Natural killer cell (primary cell): ENCODE measurements at places on chromosomes 2 and 18. TPM values are rescaled to one million over a fixed set of nuclear protein-coding genes. Genes with fewer than 3 reads are reported as not detected.
A peak's percentile ranks its signal among the peaks of the same experiment; 100 is the strongest.

ALPI gene
- not detected for total RNA-seq

UGT1A9 gene
- total RNA-seq = not detected

NEU4 gene
- total RNA-seq = 0.39 TPM

ACTG2 gene
- total RNA-seq = not detected

DCDC2C gene
- not detected for total RNA-seq

RTP5 gene
- total RNA-seq = 0.47 TPM

KRTCAP3 gene
- total RNA-seq = 5.1 TPM

SLC38A11 gene
- not detected for total RNA-seq

ATG16L1 gene
- 106 TPM for total RNA-seq

DNA sequence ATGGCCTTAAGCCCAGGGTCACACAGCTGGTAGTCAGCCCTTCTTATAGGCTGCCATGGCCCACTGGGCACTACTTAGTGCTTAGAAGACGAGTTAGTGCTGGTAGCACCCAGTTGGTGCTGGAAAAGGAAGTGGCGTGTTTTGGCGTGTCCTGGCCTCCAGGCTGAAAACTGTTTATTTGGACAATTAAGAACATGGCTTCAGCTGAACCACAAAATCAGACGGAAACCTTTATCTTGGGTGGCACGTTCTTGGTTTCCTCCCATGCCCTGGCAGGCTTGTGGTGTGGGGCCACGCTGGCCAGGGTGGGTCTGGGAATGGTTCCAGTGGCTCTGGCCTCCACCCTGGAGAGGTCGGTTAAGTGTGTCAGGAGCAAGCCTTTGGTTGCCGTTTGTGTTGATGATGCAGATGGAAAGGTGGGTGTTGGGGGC, 141.5 kb upstream of the HAAO start:
- H3K27me3 ChIP-seq = no peaks in the 10 kb centered on the region
- peak overlapping the region; percentile 22 for H3K27ac ChIP-seq
- no peaks in the 10 kb centered on the region for H3K36me3 ChIP-seq
- H3K4me3 ChIP-seq = no peak overlapping the region
- peaks cover 32% of the 10 kb centered on the region for H3K4me1 ChIP-seq
- no peak for DNase-seq

GRCh38 chr2:75606761-75607399, 39.7 kb upstream of the MRPL19 start:
- no peak for DNase-seq
- no peak overlapping the region for H3K4me3 ChIP-seq
- no peak overlapping the region for H3K27ac ChIP-seq
- H3K4me1 ChIP-seq = peaks cover 4% of the 10 kb centered on the region
- H3K36me3 ChIP-seq = no peaks in the 10 kb centered on the region

DNA sequence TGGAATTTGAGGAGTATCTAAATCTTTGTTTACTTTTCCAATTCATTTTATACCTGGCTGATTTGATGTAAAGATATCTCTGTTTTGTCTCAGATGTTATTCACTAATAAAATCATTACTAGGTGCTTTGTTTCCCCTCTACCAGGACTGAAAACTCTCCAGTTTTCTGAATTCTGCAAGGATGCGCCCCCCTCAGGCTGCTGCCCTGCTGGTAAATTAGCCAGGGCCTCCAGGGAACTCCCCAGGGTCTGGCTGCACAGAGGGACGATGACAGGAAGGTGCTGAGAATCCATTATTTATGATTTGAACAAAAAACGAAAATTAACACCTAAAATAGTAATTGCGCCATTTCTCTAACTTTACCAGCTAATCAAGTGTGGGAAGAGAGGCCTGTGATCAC, 541.2 kb upstream of the POU3F3 start:
- H3K27ac ChIP-seq = no peak overlapping the region
- H3K27me3 ChIP-seq = no peaks in the 10 kb centered on the region
- no peak for DNase-seq

- DNase-seq = no peak
- H3K4me3 ChIP-seq = no peak overlapping the region
- H3K27ac ChIP-seq = no peak overlapping the region
- H3K4me1 ChIP-seq = no peaks in the 10 kb centered on the region
- H3K36me3 ChIP-seq = no peaks in the 10 kb centered on the region
These were observed 16.0 kb downstream of the LRRTM1 start for GRCh38 chr2:80288576-80288975.

- H3K36me3 ChIP-seq = peaks cover 22% of the 10 kb centered on the region
- no peak overlapping the region for H3K4me3 ChIP-seq
- no peak for DNase-seq
- no peak overlapping the region for H3K27ac ChIP-seq
- H3K27me3 ChIP-seq = no peaks in the 10 kb centered on the region
These were observed 14.4 kb upstream of the SP140L start for GRCh38 chr2:230312638-230313037.

DNA sequence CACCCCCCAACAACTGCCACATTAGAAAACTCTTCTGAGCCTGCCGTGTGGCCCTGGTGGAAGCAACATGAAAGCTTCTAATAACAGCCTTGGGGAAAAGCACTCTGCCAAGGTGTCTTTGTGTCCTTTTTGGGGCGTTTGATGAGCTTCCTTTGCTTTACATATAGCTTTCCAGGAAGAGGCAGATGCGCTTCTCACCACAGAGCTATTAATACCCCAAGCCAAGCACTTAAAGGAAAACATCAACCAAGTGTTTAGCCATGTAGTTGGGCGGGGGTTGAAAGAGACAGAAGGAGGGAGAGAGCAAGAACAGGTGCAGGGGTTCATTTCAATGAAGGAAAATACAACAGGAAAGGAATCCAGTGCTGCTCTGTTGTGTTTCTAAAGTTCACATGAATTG, 176.1 kb downstream of the VAPA start:
- no peak overlapping the region for H3K4me3 ChIP-seq
- no peaks in the 10 kb centered on the region for H3K27me3 ChIP-seq
- no peak overlapping the region for H3K27ac ChIP-seq
- no peaks in the 10 kb centered on the region for H3K4me1 ChIP-seq
- DNase-seq = no peak

GRCh38 chr2:44247924-44248323, 27.4 kb upstream of the SLC3A1 start:
- no peak overlapping the region for H3K27ac ChIP-seq
- DNase-seq = no peak
- no peaks in the 10 kb centered on the region for H3K27me3 ChIP-seq
- no peak overlapping the region for H3K4me3 ChIP-seq
- H3K4me1 ChIP-seq = peaks cover 2% of the 10 kb centered on the region

DNA sequence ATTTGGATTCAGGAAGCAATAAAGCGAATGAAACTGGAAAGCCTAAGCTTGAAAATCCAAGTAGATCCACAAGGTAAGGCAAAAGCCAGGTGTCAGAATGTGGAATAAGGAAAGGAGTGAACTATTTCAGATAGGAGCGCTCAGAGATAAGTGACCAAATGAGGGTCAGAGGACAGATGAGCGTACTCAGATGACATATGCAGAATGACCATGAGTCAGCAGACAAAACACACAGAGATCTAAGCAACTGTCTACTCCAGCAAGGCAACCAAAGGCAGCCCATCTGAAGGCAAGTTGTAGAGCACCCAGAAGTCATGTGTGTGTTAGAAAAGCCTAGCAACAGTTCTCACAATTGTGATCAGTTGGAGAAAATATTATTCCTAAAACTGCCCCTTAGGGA, 548.4 kb upstream of the FSHR start:
- no peaks in the 10 kb centered on the region for H3K27me3 ChIP-seq
- no peak for DNase-seq
- no peak overlapping the region for H3K27ac ChIP-seq

GRCh38 chr2:162317861-162318327, 590 bp downstream of the IFIH1 start:
- H3K36me3 ChIP-seq = no peaks in the 10 kb centered on the region
- H3K4me1 ChIP-seq = peaks cover 15% of the 10 kb centered on the region
- peak overlapping the region; percentile 90 for H3K27ac ChIP-seq
- peak; percentile 63 for DNase-seq

DNA sequence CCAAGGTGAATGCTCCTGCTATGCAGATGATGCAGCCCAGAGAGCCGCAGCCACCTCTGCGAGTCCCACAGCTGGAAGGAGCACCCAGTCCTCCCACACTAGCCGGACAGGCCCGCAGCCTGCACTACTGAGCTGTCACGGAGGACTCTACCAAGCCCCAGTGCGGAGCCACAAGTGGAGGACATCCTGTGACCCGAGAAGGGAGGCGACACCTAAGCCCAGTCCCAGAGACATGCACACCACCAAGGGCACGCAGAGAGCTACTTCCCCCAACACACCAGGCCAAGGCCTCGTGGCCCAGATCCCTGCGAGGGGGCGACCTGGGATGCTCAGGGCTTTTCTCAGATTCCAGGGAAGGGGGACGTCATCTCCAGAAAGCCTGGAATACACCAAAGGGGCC, 12.9 kb downstream of the HS1BP3 start:
- H3K4me1 ChIP-seq = peaks cover 22% of the 10 kb centered on the region
- peaks cover 39% of the 10 kb centered on the region for H3K36me3 ChIP-seq
- no peak for DNase-seq
- H3K27ac ChIP-seq = no peak overlapping the region

GRCh38 chr2:70757966-70758365, 10.0 kb downstream of the ADD2 start:
- DNase-seq = no peak
- no peak overlapping the region for H3K27ac ChIP-seq
- no peaks in the 10 kb centered on the region for H3K4me1 ChIP-seq
- no peak overlapping the region for H3K4me3 ChIP-seq

GRCh38 chr18:59752666-59753065, 55.4 kb upstream of the CCBE1 start:
- H3K27ac ChIP-seq = no peak overlapping the region
- H3K36me3 ChIP-seq = no peaks in the 10 kb centered on the region

GRCh38 chr2:112821142-112821541, 15.4 kb downstream of the IL1B start:
- H3K4me1 ChIP-seq = peaks cover 28% of the 10 kb centered on the region
- no peaks in the 10 kb centered on the region for H3K27me3 ChIP-seq
- DNase-seq = no peak
- H3K27ac ChIP-seq = no peak overlapping the region
- H3K36me3 ChIP-seq = no peaks in the 10 kb centered on the region
- no peak overlapping the region for H3K4me3 ChIP-seq

DNA sequence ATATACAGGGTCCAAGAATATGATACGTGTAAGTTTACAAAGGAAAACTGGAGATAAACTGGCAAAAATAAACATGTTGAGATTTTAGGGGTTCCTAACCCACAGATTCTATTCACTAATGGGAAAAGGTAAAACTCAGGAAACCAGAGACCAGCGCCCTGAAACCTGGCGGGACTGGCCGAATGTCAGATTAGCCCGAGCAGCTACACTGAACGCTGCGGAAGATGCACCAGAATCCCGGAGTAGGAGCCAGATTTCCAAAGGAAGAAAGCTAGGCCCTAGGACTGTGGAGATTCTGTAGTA, 679 bp upstream of the WDR75 start:
- H3K27ac ChIP-seq = peak overlapping the region; percentile 99
- peaks cover 5% of the 10 kb centered on the region for H3K4me1 ChIP-seq
- no peaks in the 10 kb centered on the region for H3K36me3 ChIP-seq
- peak overlapping the region; percentile 96 for H3K4me3 ChIP-seq

DNA sequence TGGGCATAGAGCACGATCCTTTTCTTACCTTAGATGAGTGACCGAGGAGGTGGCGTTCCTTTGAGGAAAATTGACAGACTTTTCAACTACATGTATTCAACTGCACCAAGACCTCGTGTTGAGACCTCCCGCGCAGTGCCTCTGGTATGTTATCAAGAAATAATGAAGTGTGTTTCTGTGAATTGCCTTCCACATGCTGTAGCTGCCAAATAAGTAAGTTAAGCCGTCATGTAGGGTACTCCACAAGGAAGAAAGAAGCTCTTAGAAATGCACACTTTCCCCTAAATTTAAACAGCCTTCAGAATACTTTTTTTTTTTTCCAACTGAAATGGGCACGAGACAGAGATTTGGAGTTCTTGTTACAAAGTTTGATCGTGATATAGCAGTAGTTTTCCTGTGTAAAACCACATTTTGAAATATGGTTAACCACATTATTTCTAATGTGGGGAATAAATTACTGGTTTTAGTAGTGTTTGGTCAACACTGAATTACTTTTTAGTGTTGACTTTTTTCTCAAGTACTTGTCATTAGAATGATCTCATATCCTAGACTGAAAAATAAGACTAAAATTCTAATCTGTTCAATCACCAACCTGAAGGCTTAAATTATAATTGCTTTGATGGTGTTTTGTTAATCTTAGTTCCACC, 30.5 kb downstream of the PDK1 start:
- no peak overlapping the region for H3K27ac ChIP-seq
- no peaks in the 10 kb centered on the region for H3K27me3 ChIP-seq
- H3K4me1 ChIP-seq = peaks cover 14% of the 10 kb centered on the region
- peaks cover 14% of the 10 kb centered on the region for H3K36me3 ChIP-seq
- no peak overlapping the region for H3K4me3 ChIP-seq

GRCh38 chr2:190722061-190722759, 73.3 kb downstream of the NAB1 start:
- no peak overlapping the region for H3K27ac ChIP-seq
- H3K4me1 ChIP-seq = no peaks in the 10 kb centered on the region
- DNase-seq = no peak
- no peak overlapping the region for H3K4me3 ChIP-seq
- no peaks in the 10 kb centered on the region for H3K27me3 ChIP-seq

DNA sequence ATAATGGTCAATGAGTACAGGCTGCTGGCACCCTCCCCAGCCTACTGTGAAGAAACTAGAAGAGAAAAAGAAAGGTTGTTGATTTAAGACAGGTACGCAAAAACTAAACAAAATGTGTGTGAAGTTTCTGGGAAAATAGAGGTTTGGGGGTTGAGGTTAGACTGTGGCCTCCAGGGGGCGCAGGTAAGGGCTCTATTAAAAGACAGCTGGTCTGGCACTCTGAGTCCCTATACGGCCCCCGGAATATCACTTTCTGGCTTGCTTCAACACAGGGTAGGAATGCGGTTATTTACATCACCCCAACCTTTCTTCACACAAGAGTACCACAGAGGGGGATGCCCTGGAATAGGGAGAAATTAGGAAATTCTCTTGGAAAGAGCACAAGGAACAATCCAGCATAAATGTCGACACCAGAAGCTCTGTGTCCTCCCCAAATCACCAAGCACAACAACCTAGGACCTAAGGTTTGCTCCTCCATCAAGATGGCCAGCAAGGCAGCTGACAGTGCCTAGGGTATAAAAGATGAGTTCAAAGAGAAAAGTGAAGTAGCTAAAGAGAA, 480.8 kb upstream of the KLHL29 start:
- H3K4me3 ChIP-seq = no peak overlapping the region
- H3K4me1 ChIP-seq = no peaks in the 10 kb centered on the region
- no peak overlapping the region for H3K27ac ChIP-seq
- H3K27me3 ChIP-seq = no peaks in the 10 kb centered on the region

GRCh38 chr2:19796035-19796695, 105.6 kb downstream of the TTC32 start:
- H3K27ac ChIP-seq = no peak overlapping the region
- H3K36me3 ChIP-seq = no peaks in the 10 kb centered on the region
- no peak for DNase-seq
- no peaks in the 10 kb centered on the region for H3K27me3 ChIP-seq
- H3K4me3 ChIP-seq = no peak overlapping the region

DNA sequence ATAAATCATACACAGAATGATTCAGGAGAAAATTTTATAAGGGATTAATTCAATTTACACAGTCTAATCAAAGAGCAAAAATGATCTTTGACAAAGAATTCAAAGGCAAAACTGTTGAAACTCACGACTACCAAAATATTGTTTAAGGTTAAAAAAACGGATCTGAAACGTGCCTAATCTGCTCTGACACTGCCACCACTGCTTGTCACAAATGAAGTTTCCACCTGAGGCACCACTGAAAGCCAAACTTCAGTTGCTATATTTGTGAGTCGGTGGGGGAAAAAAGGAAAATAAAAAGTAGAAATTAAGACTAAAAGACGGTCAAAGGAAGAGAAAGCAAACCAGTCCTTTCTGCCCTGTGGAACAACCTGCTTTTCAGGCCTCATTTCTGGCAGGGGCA, 140.6 kb upstream of the DNMT3A start:
- no peak overlapping the region for H3K4me3 ChIP-seq
- H3K27ac ChIP-seq = no peak overlapping the region
- H3K4me1 ChIP-seq = no peaks in the 10 kb centered on the region
